ENCODE measurements at places on chromosomes 13 and 19.

GRCh38 chr19:19600793-19601330, 17.6 kb downstream of the PBX4 start:
- peak; percentile 18 for DNase-seq

- no peak for DNase-seq
These were observed 9.7 kb downstream of the SUPT20H start for GRCh38 chr13:37049810-37050209.

DNA sequence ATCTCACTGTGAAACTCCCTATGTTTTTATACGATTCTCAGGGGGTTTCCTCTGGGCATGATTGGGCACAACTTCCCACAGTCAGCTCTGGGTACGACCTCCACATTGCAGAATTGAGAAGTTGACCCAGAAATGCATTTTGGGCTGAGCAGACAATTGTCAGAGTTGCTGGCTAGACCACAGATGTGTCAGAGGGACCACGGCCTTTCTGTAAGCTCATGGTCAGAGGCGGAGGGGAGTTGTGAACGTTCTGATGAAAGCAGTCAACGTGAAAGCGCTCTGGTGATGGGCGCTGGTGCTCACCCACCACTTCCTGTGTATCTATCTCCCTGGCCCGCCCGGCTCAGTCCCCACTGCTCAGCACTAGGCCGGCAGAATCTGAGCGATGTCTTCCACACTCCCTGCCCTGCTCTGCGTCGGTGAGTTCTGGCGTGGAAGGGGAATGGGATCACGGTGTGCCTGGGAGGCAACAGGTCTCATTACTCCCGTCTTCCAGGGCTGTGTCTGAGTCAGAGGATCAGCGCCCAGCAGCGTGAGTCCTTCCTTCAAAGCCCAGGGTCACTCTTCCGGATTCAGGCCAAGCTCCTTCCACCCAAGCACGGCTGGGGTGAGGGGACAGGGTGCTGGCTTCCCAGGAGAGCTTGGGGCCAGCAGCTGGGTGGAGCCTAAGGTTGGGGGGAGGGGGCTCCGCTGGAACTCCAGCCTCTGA, at the start of gene NCR1:
Gene NCR1 (plus strand): TSS at position 346 of the 709 bp plus-strand sequence. CDS start 40 bp downstream, at position 386.
- no peak for DNase-seq

GRCh38 chr19:48446579-48446978, 796 bp downstream of the GRWD1 start:
- no peak for DNase-seq

GRCh38 chr13:110644892-110645521, 29.7 kb downstream of the NAXD start:
- DNase-seq: no peak
